ENCODE measurements at places on chromosomes 11 and 22.

GRCh38 chr11:84819537-84819936 lies 807.6 kb downstream of the DLG2 start:
- DNase-seq = no peak

- DNase-seq = no peak
Measured at GRCh38 chr11:47955061-47955755, 25.2 kb upstream of the PTPRJ start.

DNA sequence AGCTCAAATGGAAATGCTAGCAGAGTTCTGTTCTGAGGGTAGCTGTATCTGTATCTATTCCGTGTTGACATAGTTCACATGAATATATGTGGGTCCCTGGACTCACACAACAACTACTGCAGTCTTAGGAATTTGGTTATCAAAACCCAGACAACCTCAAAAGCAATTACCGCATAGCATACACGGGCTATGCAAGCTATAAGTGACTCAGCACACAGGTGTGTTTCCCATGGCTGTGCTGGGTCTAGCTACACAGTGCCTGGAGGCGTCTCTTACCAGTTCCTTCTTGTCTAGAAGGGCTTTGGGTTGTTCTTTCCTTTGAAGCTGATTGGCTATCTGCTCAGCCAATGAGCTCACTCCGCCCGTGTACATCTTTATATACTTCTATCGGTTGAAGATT lies 98.2 kb upstream of the BID start:
- DNase-seq = no peak

DNA sequence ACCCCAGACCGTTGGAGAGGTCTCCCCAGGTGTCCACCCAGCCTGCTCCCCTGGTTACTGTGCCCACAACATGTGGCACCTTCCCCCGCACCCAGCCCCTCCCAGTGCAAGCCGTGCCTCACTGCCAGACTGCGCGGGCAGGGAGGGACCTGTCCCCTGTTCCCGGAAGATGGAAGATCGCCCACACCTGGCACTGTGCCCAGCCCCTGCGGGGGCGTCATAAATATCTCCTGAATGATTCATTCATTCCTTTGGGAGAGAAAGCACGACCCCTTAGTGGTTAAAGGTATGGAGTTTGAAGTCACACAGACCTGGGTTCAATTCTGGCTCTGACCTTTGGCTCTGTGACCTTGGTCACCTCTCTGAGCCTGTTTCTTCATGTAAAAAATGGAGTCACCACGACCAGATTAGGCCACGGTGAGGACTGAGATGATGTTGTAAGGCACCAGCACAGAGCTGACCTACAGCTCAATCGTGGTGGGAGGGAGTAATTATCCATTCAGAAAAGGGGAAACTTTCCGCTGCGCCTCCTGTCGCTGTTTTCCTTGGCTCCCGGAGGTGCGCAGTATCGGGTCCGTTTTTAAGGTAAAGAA lies 497 bp upstream of the SYT12 start:
- DNase-seq = peak; percentile 48

- no peak for DNase-seq
Measured at GRCh38 chr11:8219257-8220021, 44.2 kb downstream of the LMO1 start.

DNA sequence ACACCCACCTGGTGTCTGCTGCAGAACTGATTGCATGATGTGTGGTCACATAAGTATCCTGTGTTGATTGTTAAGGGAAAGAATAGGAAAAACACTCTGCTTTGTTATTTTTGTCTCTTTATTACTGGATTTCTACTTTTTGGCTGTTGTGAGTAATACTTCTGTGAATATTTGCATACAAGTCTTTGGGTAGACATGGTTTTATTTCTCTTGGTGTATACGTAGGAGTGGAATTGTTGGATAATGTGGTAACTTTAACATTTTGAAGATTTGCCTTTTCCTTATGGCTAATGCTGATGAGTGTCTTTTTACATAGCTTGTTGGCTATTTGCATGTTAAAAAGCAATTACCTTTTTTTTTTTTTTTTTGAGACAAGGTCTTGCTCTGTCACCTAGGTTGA lies 13.1 kb downstream of the PPP6R3 start:
- no peak for DNase-seq

DNA sequence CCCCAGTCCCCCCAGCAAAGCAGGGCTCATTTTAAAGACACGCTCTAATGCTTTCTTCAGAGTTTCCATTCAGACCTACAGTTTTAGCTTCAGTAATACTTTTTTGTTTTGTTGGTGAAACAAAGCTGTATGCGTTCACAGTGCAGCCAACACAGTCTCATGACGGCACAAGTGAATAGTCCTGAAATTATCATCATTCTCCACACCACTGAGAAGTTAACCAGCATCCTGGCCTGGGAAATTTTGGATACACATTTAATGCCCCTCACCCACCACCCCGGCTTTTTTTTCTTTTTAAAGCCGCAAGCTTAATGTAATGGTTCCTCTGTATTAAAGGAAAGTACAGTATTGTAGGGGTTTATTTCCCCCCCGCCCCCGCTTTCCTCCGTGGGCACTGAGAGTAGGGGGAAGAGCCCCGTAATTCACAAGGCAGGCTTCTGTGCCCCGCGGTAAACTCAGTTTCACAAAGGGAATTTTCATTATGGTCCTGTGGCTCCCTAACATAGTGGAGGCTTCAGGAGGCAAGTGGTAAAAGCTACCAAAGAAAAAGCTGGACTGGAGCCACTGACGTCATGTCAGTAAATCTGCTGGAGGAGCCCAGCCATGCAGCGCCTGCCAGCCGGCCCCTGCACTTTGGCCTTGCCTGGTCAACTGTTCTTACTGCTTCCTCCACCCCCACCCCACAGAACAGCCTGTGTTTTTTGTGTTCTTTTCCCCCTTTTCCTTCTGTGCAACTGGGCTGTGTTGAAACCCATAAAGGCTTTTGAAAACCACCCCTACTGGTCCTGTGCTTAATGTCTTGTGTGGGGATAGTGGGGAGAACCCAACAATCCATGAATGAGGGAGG lies 18.2 kb downstream of the TEAD1 start:
- DNase-seq = peak; percentile 94

Measured in pancreas (tissue), 10 donors.